EL (cell line): ENCODE measurements at places on chromosomes 7 and 10.

GRCh38 chr7:92010215-92010614, 69.6 kb downstream of the AKAP9 start:
- no peak for DNase-seq

DNA sequence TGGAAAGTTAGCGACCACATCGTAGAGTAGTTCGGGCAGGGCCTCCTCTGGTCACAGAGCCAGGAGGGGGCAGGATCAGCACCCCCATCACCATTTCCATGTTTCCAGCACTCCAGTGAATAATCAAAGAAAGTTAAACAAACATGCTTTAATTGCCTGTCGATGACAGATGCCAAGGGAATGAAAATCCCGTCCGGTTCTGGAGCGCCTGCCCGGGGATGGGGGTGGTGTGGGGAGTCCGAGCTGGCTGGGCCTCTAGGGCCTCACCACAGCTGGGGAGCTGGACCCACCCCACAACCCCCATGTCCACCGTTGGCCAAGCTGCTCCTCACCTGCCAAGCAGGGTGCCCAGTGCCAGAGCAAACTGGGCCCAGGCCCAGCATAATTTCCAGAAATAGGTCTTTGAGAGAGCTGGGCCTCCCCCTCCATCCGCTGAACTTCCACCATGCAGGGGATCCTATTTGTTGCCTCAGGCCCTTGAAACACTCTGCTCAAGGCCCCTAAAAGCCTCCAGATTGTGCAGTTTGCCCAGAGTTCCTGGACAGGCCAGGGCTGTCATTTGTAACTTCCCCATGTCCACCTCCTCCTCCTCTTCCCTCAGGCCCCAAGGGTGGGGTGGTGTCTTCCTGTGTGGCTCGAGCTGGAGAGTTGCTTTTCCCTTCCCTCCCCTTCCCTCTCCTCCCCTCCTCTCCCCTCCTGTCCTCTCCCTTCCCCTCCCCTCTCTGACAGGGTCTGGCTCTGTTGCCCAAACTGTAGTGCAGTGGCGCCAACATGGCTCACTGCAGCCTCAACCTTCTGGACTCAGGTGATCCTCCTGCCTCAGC, 101.0 kb downstream of the MYL10 start:
- DNase-seq = peak; percentile 77

DNA sequence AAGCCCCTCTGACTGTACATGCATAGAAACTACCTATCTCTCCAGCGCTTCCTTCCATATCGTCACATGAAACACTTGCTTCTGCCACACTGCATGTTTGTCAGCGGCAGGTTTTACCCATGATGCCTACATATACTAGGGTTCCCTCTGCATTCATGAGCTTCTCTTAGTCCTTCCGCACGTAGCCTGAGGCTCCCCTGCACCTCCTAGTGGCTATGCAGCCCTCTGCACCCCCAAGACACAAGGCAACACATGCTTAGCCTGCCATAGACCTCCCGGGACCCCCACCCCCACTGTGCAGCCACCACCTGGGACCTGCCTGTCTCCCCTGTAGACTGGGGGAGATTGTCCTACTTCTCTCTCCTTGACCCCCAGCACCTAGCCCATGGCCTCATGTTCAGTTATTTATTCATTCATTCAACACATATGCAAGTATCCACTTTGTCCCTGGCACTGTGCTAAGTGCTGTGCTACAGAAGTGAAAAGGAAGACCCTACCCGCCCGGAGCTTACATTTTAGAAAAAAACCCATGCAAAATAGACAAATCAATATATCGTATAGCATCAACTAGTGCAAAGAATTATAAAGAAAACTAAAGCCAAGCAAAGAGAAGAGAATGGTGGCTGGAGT, 23.5 kb downstream of the TMEM273 start:
- DNase-seq = no peak

DNA sequence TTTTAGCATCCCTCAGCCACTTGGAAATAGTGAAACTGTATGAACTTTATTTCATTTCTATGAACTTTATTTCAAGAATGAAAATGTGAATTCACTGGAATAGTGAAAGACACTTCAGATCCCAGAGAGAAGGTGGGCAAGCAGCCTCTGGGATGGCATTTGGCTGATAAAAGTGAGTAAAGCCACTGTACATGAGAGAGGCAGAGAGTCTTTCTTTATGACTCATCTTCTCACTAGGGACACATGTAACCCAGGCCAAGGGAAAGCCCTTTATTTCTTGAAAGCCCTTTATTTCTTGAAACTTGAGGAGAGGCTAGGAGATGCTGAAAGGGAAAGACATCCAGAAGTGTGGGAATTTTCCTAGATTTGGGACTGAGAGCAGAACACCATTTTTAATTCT, 148.9 kb upstream of the SMIM30 start:
- DNase-seq = peak; percentile 62

DNA sequence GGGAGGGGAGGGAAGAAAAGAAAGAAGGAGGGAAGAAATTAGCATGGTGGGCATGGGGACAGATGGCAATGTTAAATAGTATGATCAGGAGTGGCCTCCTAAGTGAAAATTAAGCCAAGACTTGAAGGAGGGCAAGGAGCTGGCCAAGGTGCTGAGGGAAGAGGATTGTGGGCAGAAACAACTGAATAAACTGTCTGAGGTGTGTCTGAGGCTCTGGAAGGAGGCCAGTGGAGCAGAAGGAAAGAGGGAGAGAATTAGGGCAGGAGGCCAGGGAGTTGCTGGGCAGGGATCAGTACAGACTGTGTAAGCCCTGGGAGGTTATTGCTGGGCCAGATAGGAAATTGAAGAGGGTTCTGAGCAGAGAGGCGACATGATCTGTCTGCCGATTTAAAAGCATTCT, 40.6 kb upstream of the VKORC1L1 start:
- DNase-seq = peak; percentile 22

DNA sequence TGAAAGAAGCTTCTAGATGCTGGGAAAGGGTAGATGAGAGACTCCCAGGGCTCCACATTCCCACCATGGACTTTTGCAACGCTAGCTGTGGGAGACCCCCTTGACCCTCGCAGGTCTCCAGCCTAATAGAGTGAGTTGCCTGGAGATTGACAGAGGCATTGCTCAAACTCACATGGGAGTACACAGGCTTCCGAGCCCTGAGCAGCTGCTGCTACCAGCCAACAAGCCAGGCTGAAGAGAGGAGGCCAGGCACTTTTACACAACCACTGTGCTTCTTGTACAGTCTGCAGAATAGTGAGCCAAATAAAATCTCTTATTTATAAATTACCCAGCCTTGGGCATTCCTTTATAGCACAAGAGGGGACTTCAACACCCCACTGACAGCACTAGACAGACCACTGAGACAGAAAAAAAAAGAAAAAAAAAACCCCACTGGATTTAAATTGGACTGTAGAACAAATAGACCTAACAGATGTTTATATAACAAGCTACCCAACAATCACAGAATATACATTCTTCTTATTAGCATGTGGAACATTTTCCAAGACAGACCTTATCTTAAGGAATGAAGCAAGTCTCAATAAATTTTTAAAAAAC, 146.2 kb downstream of the ZFAND4 start:
- no peak for DNase-seq

- peak; percentile 51 for DNase-seq
These were observed 44.3 kb downstream of the SMURF1 start for GRCh38 chr7:99099499-99100077.

DNA sequence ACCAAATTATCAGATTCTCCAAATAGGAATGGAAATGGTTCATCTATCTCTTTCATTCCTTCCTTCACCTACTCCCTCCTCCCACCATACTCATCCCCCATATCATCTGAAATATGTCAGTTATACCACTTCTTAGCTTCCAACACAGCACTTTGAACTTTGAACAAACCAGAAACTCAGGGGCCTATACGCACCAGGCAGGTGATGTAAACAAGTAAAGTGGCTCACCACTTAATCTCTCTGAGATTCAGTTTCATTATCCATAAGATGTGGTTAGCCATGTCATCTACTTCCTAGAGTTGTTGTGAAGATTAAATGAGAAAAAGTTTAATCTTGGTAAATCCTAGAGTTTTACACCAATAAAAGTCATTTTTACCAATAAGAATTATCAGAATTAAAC, 65.9 kb upstream of the LRRN3 start:
- no peak for DNase-seq

GRCh38 chr10:60008816-60009215, 102.5 kb upstream of the CCDC6 start:
- no peak for DNase-seq

DNA sequence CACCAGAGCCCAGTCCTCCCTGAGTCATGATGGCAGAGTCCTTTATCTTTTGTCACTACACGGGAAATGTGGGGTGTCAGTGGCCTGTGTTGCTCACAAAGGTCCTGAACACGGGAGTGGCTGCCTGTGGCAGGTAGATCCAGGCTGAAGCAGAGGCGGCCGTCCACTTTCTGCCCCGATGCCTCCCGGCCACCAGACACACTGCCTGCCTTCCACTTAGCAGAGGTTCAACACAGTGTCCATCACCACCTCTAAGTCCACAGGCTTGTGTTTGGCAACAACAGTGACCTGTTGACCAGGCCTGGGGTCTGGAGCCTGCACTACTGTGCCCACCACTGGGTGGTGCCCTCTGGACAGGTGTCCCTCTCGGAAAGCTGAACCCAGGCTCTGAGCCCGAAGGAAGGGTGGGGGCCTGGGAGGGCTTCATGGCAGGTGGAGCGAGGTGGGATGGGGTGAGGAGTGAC, 49.9 kb upstream of the CAMK2B start:
- no peak for DNase-seq

- peak; percentile 86 for DNase-seq
These were observed 688.1 kb downstream of the LRMDA start for GRCh38 chr10:76119515-76119914.

DNA sequence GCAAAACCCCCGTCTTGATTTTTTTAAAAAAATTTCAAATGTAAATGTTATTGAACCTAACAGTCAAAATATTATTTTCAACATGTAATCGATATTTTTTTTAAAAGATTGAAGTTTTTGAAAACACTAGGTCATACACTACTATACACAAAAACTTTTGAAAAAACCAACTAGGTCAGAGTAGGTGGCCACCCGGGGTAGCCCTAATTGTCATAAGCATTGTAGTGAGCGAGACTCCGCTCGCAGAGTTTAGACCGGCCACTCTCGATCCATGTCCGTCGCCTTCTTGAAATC, 417 bp downstream of the RFC2 start:
- DNase-seq = no peak

GRCh38 chr10:72107325-72108003, 19.1 kb upstream of the SPOCK2 start:
- DNase-seq = no peak

DNA sequence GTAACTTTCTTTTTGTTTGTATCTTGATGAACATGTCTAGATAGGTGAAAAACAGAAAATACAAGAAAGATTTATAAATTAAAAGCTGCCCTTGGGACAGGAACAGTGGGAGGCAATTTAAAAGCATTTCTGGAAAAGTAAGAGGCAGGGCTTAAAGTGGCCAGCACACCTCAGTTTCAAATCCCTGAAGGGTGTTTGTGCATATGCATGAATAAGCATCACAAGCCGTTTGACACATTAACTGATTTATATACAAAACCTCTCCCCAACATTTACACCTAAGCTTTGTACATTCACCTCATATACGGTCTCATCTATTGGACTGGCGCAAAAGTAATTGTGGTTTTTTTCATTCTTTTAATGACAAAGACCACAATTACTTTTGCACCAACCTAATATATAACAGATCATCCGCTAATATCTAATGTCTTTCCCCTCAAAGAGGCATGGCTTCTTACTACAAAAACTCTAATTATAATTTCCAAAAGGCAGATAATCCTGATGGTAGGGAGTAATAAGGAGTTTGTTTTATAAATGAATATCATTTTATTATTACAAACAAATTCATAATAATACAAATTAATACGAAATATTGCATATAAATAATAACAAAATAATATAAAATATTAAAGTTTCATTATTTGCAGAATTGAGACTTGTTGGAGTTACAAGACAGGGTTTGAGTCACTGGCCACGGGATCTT, 48.3 kb downstream of the LRGUK start:
- DNase-seq = no peak

DNA sequence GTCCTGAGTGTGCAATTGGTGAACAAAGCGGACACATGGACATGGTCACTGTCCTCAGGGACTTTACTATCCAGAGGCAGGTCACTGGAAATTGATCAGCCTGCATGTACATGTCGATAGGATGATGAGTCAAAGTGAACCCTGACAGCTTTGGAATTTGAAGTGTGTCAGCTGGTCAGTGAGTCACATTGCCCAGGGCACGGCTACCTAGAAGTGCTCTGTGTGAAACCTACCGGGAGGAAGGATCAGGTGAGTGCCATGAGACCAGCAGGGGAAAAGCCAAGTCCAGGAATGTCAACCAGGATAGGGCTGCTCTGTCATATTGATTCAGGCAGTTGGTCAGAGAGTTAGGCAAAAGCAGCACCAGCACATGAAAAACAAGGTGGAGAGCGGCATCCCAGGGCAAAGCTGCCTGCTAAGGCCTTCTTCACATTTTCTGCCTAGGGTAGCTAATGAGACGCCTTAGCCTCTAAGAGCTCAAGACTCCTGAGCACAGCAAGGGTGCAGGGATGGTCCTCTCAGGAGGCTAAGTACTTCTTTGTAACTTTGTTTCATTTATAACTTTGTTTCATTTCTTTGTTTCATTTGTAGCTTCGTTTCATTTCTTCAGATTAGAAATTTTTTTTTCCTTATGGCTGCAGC, 19.4 kb upstream of the PDCD4 start:
- peak; percentile 41 for DNase-seq

DNA sequence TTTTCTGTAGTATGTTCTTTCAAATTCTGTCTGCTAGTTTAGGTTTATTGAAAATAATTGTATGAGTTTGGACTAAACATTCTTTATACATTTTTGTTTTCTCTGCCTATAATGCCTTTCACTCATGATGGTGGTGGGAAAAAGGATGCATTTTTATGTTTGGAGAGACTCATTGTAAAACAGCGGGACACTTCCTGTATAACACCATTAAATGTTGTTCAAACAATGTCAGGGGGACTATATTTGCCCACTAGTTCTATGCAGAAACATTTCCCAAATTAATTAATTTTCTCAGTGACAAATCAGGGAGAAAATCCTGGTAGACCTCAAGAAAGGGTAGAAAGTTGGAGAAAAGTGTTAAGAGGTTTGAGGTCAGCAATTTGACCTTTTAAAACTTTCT, 207.7 kb downstream of the MALRD1 start:
- no peak for DNase-seq

GRCh38 chr10:729213-729612, 39.7 kb upstream of the DIP2C start:
- DNase-seq = no peak

- no peak for DNase-seq
These were observed 26.4 kb downstream of the PDLIM1 start for GRCh38 chr10:95264227-95265051.

DNA sequence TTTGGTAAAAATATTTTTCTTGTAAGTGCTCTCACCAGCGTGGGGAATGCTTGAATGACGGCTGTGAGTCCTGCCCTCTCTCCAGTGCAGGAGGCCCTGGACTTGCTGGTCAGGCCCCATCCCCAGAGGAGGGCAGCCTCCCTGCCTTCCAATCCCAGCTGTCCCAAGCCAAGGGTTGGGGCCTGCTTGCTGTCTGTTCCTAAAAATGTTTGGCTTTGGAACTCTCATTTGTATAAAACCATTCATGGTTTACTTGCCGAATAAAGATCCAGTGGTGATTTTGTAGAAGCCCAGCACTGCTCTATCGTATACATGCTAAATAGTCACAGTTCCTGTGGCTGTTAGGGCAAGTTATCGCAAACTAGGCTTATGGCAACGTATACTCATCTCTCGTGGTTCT, 121.7 kb downstream of the GLRX3 start:
- DNase-seq = no peak
